ENCODE measurements at places on chromosomes 4 and X.

- no peak for DNase-seq
Observed at GRCh38 chr4:128502818-128503527, 215.4 kb upstream of the PGRMC2 start.

- no peak for DNase-seq
Observed at GRCh38 chrX:118795528-118796280, 27.9 kb upstream of the ZCCHC12 start.

GRCh38 chrX:126770179-126770578 is 49.4 kb upstream of the PRR32 start:
- DNase-seq, result peak; percentile 12

GRCh38 chr4:177079327-177079726 is 230.3 kb upstream of the NEIL3 start:
- DNase-seq, result peak; percentile 39

- no peak for DNase-seq
Observed at GRCh38 chrX:150100261-150100660, 162.0 kb upstream of the EOLA2 start.

Measured in RKO (cell line).